ENCODE measurements at places on chromosomes 6 and 20.

- no peak for DNase-seq
Measured at GRCh38 chr20:11965602-11966001, 47.9 kb downstream of the BTBD3 start.

- DNase-seq, result no peak
Measured at GRCh38 chr20:23661002-23661429, 23.3 kb upstream of the CST3 start.

- DNase-seq, result no peak
Measured at GRCh38 chr6:74269600-74269858, 573.5 kb downstream of the CD109 start.

GRCh38 chr6:169339731-169340309 lies 86.2 kb upstream of the THBS2 start:
- no peak for DNase-seq

- DNase-seq, result no peak
Measured at GRCh38 chr20:5674176-5674660, 76.0 kb upstream of the SHLD1 start.

DNA sequence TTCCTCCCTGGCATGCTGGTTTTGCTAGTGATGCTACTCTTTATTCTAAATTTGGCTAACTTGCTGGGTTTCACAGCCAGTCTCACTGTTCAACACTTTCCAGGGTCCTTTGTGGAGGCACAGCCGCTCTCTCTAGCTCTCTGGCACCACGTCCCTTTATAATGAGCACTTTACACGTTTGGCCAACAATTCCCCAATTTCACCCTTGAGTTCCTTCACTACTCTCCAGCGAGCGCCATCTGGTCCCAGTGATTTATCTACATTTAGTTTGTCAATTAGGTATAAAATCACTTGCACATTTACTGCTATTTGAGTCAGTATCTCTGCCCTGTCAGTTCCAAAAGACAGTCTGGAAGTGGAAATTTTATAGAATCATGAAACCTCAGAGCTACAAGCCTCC lies 241.9 kb upstream of the MOCS1 start:
- DNase-seq, result no peak

DNA sequence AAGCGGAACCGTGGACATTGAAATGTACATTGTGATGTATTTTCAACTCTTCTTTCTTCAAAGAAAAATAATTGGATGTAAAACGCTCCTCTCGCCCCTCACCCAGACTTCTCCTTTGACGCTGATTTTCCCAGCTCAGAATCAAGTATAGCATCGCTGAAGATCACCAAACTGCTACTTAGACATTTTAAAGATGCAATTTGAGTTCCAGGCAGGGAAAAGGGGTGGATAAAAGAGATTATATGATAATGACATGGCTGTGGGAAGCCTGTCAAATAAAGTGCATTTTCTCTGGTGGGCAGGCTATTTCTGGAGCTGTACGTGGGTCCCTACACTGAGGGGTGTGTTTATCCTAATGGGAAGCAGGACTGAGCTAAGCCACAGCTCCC lies 240.4 kb downstream of the CDC5L start:
- no peak for DNase-seq

DNA sequence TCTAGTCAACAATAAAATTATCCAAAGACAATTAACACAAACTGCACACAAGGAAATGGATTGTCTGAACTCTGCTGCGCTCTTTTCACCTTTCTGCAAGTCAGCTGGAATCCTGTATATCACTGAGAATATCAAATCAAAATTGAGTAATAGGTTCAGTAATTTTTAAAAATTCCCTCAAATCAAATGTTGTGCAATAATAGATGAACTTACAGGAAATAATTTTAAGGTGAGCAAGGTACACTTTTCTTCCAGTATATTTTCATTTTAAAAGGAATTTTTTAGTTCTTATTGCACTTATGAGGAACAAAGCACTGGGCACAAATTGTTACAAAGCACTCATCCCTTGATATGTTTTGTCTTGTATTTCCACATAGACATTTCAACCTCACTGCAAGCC lies 1.2 kb downstream of the SAYSD1 start:
- no peak for DNase-seq

DNA sequence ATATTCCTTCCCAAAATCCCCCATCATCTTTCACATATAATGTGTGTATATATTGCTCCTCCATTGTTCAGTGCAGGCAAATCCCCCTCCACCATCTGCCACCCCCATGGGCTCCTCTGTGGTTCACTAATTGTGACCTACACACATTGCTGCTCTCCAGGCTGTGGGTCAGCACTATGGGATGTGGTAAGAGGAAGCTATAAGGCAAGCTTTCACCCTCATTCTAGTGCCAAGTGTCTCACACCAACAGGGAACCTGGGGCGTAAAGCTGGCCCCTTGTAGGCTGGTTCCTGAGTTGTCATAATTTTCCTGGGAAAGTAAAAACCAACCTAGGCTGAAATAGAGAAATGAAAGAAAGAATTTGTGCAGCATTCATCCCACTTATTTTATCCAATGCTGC lies 16.8 kb downstream of the FKBP1A start:
- DNase-seq, result no peak

- no peak for DNase-seq
Measured at GRCh38 chr6:8336406-8337057, 98.8 kb downstream of the SLC35B3 start.

GRCh38 chr6:88059191-88059590 lies 11.6 kb downstream of the SPACA1 start:
- DNase-seq, result no peak

- DNase-seq, result no peak
Measured at GRCh38 chr6:166539543-166539942, 46.9 kb downstream of the RAMACL start.

GRCh38 chr20:36162272-36162966 lies 7.9 kb downstream of the EPB41L1 start:
- DNase-seq, result no peak

DNA sequence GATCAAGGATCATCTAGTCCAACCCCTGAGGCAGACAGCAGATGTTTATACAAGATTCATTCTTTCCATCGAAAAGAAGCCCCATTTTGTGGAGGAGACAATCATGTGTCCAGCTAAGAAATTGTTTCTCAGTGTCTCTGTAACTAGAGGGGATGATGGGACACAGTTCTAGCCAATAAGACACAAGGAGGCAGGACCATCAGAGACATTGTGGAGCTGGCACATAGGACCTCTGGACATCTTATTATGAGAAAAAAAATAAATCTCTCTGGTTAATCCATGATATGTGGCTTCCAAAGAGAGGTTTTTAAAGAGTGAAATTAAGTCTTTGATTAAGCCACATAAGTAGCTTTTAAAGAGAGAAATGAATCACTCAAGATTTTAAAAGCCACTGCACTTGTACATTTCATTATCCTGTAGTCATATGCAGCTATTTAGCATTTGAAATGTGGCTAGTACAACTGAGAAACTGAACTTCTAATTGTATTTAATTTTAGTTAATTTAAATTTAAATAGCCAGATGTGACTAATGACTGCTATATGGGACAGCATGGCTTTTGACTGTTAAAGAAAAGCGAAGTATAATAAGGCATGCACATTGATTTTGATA lies 176.8 kb downstream of the TASP1 start:
- DNase-seq, result no peak

GRCh38 chr20:19710336-19711120 lies 47.5 kb upstream of the RIN2 start:
- DNase-seq, result no peak

DNA sequence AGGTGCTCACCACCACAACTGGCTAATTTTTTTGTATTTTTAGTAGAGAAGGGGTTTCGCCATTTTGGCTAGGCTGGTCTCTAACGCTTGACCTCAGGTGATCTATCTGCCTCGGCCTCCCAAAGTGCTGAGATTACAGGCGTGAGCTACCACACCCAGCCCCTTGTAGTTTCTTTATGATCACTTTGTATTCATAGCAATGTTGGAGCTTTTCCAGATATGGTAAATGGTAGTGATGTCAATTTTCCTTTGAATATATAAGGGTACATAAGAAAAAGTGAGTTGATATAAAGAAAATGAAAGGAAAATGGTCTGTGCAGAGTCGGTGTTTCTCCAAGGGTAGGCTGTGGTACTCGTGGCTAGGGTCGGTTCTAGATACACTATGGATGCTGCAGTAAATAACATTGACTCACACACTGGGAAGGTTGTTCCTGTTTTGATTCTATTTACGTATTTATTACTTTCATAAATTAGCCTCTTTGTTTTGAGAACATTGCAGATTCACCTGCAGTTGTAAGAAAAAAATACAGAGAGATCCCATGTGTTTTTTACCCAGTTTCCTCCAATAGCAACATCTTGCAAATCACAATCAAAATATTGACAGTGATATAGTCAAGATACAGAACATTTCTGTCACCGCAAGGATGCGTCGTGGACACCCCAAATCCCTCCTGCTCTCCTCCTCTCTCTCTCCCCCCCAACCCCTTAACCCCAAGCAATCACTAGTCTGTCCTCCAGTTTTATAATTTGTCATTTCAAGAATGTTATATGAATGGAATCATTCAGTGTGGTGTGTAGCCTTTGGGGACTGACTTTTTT lies 2.5 kb downstream of the ZNF831 start:
- DNase-seq, result no peak

DNA sequence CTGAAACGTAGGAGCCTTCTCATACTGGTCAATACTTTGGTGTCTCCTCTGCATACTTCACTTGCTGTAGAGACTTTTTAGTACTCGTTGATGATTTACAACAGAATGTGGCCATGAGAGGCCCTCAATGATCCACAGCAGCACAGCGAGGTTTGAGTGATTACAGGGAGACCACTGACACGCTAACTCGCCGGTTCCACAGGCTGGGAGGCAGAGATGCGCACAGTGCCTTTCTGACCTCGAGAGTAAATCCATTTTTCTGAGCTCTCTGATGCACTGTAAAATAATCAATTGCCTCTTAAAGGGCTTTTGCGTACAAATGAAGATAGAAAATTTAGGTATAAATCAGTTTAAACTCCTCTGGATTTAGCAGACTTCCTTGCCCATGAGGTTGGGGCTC lies 56.2 kb upstream of the TBC1D7 start:
- no peak for DNase-seq

Data from naive thymus-derived CD8-positive, alpha-beta T cell (primary cell).